ENCODE measurements at places on chromosomes 7 and 10.

DNA sequence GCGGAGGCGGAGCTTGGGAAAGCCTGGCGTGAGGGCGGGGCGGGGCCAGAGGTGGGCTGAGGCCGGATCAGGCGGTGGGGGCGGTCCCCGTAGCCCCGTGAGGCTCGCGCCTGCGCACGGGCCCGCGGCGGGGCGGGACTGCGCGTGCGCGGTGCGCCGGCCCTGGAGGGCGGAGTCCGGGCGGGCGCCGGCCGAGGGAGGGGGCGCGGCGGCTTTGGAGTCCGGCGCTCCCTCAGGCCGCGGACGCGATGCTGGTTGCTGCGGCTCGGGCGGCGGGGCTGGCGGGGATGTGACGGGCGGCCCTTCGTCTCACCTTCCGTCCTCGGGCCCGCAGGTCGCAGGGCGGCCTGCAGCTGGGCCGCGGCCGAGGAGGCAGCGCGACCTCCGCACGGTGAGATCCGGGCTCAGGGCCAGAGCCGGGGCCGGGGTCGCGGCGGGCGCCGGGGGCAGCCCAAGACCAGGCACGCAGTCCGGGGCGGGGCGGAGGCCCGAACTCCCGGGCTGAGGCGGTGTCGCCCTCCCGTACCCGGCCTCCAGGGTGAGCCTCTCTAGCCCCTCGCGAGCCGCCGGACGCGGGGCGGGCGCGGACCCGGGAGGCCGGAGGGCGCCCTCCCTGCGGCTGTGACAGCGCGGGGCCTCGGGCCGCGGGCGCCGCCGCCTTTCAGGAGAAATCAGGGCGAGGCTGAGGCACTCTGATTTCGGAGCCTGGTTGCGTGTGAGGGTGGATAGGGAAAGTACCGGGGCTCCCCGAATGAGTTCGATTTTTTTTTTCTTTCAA, at the start of gene CCSER2:
Gene CCSER2 (plus strand): TSS at position 172 of the 778 bp plus-strand sequence. CDS start 42,464 bp downstream, outside the sequence.
- peak; percentile 45 for DNase-seq

GRCh38 chr10:74898201-74898976, 72.0 kb downstream of the KAT6B start:
- DNase-seq = no peak

- DNase-seq = no peak
These were observed 6.8 kb upstream of the IFIT1B start for GRCh38 chr10:89371079-89371478.

- no peak for DNase-seq
These were observed 160.7 kb downstream of the MAD1L1 start for GRCh38 chr7:2072042-2072441.

DNA sequence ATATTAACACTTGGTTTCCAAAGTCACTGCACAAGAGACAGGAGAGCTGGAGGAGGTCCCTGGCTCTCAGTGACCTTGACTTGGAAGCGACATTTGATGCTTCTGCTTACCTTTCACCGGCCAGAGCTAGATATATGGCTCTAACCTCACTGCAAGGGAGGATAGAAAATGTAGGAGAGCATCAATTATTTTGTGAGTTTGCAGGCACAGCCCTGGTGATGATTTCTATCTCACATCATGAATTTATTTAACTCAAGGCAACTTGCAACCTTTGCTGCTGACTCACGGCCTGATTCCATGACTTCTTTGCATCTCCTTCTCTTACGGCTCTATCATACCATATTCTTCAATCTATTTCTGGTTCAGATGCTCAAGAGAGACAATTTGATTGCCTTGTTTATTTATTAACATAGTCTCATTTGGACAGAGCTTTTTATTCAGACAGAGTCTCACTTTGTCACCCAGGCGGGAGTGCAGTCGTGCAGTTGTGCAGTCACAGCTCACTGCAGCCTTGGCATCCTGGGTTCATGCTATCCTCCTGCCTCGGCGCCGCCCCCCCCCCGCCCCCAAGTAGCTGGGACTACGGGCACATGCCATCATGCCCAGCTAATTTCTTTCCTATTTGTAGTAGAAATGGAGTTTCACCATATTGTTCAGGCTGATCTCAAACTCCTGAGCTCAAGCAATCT, 196.0 kb downstream of the REEP3 start:
- DNase-seq = peak; percentile 28

- DNase-seq = no peak
These were observed 13.3 kb upstream of the ZNF273 start for GRCh38 chr7:64889686-64890162.

DNA sequence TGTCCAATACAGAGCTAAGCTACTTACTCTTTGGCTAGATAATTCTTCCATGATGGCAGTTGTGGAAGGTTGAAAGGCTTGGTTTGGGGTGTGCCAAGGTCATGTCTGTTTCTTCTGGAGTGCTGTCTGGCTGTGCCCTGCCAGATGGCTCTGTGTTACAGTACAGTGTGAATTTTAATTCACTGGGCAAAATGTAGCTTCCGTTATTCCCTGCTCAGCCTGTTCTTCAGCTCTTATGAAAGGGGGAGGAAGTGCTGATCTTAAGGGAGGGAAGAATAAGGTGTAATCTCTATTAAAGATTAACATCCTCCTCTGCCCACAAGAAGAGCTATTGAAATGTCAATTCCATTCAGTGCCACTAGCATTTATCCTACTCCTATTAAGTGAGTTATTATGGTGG, 52.2 kb downstream of the SND1 start:
- no peak for DNase-seq

- no peak for DNase-seq
These were observed 103.9 kb upstream of the POT1 start for GRCh38 chr7:125033506-125033905.
